ENCODE measurements at places on chromosomes 1 and 21. TPM values are rescaled to one million over a fixed set of nuclear protein-coding genes. Genes with fewer than 3 reads are reported as not detected.

The IQCC gene
- 4.5 TPM for total RNA-seq

The ASPM gene
- total RNA-seq, result 48.8 TPM

The CD34 gene
- total RNA-seq, result not detected

The RBP7 gene
- not detected for total RNA-seq

DNA sequence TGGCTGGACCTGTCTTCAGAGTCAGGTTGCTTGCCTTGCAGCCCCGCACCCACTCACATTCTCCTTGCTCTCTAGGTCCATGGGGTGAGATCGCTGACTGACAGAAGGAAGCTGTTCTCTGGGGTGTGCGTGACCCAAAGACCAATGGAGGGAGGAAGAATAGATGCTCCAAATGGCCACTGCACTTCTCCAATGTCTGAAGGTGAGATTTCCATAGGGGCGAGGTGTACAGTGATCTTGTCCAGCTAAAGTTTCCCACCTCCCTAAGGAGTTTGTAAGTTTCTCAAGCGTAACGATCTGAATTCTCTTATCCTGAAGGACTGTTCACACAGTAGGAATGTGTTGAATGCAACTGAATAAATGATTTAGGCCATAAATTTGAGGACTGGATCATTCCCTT lies 211.9 kb upstream of the IRF2BP2 start:
- DNase-seq, result no peak

GRCh38 chr1:232922485-232922884 lies 27.9 kb upstream of the NTPCR start:
- no peak for DNase-seq

- peak; percentile 78 for DNase-seq
Observed at GRCh38 chr1:89739013-89739843, 81.6 kb upstream of the LRRC8D start.

DNA sequence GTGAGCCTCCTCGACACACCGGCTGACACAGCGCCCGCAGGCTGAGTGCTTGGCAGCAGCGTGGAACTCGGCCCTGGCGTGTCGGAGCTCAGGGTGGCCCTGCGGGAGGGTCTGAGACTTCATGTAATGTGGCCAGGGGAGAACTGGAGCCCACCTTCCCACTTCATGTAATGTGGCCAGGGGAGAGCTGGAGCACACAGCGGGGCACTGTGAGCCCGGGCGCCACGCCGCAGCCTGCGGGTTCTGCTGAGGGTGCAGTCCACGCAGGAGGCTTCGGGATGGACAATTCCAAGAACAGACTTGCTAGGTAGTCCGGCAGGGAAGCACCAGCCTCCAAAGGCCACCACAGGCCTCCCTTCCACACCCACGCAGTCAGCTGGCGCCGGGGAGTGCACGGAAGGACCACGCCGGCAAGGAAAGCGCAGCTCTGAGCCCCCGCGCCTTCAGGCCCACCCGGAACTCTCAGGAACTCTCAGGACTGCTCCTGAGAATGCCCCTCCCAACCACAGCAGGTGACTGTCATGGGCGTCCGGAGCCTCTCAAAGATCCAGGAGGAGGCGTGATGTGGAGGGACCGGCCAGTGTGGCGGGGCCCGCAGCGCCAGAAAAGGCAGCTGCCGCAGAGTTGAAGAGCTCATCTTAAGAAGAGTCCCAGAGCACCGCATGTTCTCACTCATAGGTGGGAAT lies 19.3 kb upstream of the ADARB1 start:
- no peak for DNase-seq

- no peak for DNase-seq
Observed at GRCh38 chr1:34532113-34532512, 222.7 kb upstream of the GJB5 start.

GRCh38 chr1:211684791-211685190 lies 9.4 kb upstream of the NEK2 start:
- no peak for DNase-seq

DNA sequence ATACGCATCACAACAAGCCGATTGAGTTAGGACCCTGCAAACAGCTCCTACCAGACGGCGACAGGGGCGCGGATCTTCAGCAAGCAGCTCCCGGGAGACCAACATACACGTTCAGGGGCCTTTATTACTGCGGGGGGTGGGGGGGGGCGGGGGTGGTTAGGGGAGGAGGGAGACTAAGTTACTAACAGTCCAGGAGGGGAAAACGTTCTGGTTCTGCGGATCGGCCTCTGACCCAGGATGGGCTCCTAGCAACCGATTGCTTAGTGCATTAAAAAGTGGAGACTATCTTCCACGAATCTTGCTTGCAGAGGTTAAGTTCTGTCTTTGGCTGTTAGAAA lies 162.0 kb downstream of the RUNX1 start:
- no peak for DNase-seq

GRCh38 chr1:8554956-8555534 lies 237.1 kb downstream of the SLC45A1 start:
- DNase-seq, result peak; percentile 24

GRCh38 chr1:11204396-11205190 lies 15.4 kb downstream of the ANGPTL7 start:
- DNase-seq, result no peak

DNA sequence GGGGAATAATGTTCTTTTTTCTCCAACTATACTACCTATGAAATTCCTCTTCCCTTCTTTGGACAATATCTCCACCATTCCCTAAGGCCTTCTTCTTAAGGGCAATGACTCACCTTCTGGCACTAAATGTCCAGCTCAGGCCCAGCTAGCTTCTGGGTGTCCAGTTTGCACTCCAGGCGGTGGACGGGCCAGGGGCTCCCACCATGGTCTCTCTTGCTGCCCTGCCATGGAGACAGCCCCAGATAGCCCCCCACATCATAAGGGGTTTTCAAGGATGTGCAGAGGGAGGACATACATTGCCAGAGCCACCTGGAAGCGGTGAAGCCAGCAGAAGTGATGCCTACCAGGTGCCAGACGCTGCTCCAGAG lies 43.8 kb downstream of the C1orf198 start:
- DNase-seq, result no peak

DNA sequence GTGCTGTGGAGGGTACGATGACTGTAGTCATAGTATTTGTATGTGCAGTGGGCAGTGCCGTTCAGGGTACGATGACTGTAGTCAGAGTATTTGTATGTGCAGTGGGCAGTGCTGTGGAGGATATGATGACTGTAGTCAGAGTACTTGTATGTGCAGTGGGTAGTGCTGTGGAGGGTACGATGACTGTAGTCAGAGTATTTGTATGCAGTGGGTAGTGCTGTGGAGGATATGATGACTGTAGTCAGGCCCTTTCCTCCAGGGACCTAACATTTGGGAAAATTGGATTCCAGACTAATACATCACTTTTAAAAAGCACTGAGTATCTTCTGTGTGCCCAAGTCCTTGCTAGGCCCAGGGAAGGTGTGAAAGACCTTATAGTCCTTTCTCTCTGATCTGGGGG lies 2.9 kb downstream of the ZNF672 start:
- no peak for DNase-seq

DNA sequence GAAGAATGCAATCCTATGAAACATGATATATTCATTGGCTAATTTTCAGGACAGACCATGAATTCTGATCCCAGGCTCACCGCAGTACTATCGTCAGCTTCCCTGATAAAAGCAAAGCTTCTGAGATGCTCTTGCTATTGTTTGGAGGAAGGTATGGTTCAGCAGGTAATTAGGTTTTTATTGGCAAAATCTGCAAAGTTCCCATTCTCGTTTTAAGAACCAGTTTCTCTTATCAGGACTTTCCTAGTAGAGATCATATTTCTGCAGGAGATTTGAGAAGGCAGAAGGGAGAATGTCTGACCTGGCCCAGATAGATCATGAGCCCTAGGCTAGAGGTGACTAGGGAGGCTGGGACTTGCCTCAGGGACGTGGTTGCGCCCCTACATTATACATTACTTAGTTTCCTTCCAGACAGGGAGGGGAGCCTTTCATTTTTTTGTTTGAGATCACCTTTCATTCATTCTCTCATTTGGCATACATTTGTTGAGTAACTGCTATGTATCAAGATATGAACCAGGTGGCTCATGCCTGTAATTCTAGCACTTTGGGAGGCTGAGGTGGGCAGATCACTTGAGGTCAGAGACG lies 108.8 kb downstream of the NRIP1 start:
- DNase-seq, result no peak

- DNase-seq, result no peak
Observed at GRCh38 chr1:39908534-39908933, 6.8 kb upstream of the MYCL start.

DNA sequence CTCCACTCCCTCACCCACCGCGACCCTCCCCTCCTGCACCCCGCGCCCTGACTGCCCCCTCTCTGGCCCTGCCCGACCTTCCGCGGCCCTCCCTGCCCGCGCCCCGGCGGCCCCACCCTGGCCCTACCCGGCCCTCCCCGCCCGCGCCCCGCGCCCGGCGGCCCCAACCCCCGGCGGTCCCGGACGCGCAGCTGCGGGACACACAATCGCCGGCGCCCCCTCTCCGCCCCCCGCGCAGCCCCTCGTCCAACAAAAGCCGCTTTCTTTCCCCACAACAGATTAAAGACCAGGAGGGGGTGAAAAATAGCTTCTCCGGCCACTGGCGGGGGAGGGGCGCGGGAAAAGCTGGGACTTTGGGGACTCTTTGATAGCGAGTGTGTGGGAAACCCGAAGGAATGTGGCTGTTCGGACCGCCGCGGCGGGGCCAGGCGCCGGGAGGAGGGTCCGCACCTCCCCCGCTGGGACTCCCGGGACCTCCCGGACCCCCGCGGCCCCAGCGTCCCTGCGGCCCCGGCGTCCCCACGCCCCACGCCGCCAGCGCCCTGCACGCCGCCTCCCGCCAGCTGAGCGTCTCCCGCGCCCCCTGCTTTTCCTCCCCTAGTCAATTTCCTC lies 8.8 kb upstream of the ID3 start:
- no peak for DNase-seq

DNA sequence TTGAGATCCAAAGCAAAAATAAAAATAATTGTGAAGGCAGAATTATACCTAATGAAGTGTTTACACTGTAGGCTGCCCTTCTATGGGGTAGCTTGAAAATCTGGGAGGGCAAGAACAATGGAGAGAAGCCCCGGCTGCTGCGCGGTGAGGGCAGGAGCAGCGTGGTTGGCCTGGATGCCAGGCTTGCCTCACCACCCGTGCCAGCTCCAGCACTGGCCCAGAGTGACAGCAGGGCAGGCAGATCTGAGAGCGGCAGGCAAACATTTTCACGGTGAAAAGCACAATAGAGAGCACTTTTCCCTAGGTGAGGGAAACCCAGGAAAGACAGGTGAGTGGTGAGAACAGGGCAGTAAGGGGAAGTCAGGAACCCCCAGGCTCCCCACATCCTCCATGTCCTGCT lies 1.4 kb downstream of the PROK1 start:
- no peak for DNase-seq

DNA sequence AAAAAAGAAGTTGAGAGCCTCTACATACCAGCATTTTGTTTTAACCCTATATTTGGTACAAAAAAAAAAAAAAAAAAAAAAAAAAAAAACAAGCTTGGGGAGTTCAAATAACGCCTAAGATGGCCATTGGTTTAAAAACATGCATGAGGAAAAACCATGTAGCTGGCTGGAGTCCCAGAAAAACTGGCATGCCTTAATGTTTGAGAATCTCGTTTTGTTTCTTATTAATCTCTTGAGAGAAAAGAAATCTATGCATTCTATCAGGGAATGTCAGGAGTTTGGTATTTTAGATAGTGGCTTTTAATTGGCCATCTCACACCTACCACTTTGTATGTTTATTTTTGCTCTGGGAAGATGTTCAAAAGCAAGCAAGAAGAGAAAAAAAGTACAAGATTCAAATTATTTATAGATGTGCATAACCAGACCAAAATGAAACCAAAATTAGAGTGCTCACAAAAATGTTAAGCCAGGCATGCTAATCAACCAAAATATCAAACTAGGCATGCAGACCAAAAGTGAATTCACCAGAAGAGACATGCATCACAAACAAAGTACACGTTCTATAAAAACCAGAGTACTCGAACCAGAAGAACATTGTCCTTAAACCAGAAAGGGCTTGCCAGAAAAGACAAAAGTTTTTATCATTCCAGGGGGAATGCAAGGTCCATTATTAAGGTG lies 156.6 kb downstream of the AK5 start:
- no peak for DNase-seq

GRCh38 chr1:237416924-237417655 lies 375.1 kb downstream of the RYR2 start:
- DNase-seq, result no peak

DNA sequence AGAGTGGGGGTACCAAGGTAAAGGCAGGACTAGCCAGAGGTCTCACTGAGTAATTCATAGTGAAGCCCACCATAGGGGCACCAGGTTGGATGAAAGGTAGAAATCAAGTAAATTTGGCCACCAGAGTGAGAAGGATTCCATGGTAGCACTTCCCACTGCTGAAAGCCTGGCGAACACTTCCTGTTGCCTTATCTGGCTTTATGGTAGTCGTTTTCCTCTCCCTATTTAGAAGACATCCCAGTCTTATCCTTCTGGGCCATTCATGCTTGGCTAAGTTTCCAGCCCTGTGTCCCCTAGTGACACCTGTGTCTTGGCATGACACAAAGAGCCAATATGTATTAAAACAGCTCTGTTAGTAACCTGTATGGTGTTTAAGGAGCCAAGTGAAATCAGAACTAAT lies 74.3 kb upstream of the SIPA1L2 start:
- DNase-seq, result no peak

DNA sequence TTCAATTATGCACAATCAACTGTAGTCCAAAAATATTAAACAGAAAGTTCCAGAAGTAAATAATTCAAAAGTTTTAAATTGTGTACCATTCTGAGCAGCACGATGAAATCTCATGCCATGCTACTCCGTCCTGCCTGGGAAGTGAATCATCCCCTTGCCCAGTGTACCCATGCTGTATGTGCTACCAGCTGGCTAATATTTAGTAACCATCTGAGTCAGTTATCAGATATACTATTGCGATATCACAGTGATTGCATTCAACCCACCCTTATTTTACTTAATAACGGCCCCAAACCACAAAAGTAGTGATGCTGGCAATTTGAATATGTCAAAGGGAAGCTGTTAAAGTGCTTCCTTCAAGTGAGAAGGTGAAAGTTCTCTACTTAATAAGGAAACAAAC lies 56.2 kb downstream of the EVI5 start:
- no peak for DNase-seq

GRCh38 chr1:230237805-230238204 lies 170.8 kb downstream of the GALNT2 start:
- DNase-seq, result no peak

DNA sequence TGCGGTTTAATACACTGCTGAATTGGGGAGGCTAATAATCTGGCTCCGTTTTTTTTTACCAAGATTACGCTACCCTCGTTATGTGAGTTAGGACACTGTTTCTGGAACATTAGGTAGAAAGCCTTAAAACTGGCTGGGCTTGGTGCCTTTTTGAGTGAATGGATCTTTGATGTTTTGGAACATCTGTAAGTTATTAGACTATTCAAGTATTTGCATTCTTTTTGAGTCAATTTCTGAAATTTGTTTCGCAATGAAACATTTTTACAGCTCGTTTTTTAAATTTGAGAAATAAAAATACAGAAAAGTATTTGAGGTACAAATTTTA lies 106.9 kb downstream of the LTN1 start:
- no peak for DNase-seq

Measured in activated CD4-positive, alpha-beta memory T cell treated with anti-CD3 and anti-CD28 coated beads for 36 hours (primary cell).